ENCODE measurements at places on chromosomes 13 and 19.

- DNase-seq: no peak
Observed at GRCh38 chr13:48055712-48056111, 18.2 kb downstream of the NUDT15 start.

GRCh38 chr13:72430923-72431322 lies 296.5 kb downstream of the MZT1 start:
- no peak for DNase-seq

- no peak for DNase-seq
Observed at GRCh38 chr19:45939792-45940514, 25.4 kb upstream of the NANOS2 start.

GRCh38 chr13:40197936-40198595 lies 468.4 kb downstream of the FOXO1 start:
- DNase-seq: no peak

DNA sequence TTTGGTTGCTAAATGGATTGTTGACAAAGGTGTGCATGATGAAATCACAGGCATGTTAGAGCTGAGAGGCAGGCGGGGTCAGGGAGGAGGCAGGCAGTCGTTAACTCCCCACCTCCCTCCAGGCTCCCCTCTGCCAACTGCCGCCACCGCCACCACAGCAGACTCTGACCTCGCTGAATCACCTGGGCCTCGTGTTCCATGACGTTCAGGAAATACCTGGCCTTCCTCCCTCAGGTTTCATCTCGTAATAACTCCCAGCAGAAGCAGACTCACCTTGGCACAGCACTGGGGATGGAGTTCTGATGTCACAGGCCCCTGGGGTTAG lies 198.5 kb downstream of the KATNAL1 start:
- DNase-seq: no peak

- DNase-seq: no peak
Observed at GRCh38 chr13:44174769-44175425, 198.7 kb upstream of the SERP2 start.

- DNase-seq: no peak
Observed at GRCh38 chr13:107960301-107960700, 255.0 kb downstream of the LIG4 start.

- DNase-seq: no peak
Observed at GRCh38 chr13:47832458-47832972, 168.6 kb downstream of the SUCLA2 start.

- peak; percentile 69 for DNase-seq
Observed at GRCh38 chr19:4304538-4305256, at the start of gene FSD1. FSD1 (plus strand) TSS chr19:4304598; CDS start chr19:4304747, 149 bp downstream.

- DNase-seq: no peak
Observed at GRCh38 chr13:29546662-29547061, 48.8 kb downstream of the SLC7A1 start.

- no peak for DNase-seq
Observed at GRCh38 chr13:48573213-48574007, 40.5 kb upstream of the RCBTB2 start.

DNA sequence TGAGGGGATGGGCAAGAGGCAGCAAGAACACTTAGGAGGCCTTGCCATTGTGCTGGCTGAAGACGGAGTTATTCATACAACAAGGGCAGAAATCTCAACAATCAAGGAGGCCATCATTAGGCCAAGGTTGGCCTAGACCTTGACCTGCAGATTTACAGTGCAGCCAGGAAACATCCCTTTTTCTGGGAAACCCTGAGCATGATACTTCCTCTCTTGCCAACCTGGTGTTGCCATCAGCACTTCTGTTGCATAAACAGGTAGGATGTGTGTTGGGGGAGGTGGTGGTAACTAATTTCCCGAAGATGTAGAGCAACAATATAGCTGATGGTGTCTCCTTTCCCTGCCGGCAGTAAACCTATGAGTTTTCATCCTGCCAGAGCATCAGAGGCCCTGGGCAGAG lies 8.0 kb downstream of the TMEM272 start:
- no peak for DNase-seq

- DNase-seq: no peak
Observed at GRCh38 chr13:110277357-110277975, 29.5 kb downstream of the COL4A1 start.

- no peak for DNase-seq
Observed at GRCh38 chr13:70666883-70667556, 558.8 kb upstream of the KLHL1 start.
